ENCODE measurements at places on chromosomes 2 and 18.

DNA sequence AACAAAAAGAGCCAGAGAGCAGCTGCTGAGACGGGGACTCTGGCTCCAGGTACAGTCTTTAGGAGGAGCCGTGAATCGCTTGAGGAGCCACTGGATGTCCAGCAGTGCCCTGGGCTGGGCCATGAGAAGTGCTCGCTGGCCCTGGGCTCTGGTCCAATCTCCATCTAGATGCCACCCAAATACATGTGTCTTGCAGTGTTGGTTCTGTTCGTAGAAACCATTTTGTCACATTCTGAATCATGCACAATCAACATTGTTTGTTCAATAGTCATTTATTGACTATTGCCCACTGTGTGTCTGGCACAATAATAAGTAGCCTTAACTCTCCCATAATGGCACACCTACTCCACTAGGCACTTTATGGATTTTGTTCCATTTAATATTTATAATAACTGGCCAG, 26.1 kb downstream of the TYMS start:
- DNase-seq: no peak

DNA sequence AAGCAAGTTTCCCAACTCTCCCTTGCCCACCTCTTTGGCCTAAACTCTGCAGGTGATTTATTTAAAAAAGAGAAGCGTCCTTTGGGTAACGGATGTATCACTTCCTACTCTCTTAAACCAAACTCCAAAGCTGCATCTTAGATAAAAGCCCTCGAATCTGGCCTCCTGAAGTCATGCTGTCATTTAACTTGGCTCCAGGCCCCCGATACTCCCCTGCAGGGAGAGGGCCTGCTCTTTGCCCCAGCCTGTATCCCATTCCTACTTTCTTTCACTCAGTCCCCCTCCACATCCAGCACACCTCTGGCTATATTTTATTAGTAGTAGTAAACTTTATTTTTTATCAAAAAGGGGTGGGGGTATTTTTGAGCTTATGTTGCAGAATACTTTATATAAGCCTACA, 19.0 kb downstream of the TEKT4 start:
- no peak for DNase-seq

GRCh38 chr2:129067070-129067469, 748.4 kb upstream of the HS6ST1 start:
- DNase-seq: no peak

- DNase-seq: no peak
Measured at GRCh38 chr2:51718881-51719280, 686.9 kb upstream of the NRXN1 start.

DNA sequence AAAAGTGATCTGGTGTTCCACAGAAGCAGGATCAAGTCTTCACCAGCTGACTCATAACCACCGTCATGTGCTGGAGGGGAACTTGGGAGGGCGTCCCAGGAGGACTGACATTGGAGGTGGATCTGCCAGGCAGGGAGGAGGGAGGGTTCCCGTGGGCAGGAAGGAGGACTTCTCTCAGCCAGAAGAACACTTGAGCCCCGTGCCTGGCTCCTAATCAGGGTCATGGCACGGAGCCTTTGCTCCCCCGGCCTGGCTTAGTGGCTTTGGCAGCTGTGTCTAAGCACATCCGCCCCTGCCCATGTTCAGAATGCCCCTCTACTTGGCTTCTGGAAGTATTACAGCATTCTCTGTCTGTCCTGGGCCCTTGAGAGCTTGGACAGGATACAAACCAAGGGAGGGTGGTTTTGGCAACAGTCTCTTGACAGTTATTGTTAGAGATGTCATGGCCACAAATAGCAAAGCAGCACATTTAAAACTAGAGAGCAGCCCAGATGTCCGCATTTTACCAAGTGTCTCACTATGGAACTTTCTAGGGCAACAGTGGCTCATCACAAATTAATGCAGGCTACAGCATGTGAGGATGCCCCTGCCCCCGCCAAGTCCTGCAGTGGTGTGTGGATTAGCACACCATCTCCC, 11.5 kb downstream of the PPP1R7 start:
- DNase-seq: no peak

- DNase-seq: no peak
Measured at GRCh38 chr2:84257831-84258230, 201.2 kb downstream of the SUCLG1 start.

DNA sequence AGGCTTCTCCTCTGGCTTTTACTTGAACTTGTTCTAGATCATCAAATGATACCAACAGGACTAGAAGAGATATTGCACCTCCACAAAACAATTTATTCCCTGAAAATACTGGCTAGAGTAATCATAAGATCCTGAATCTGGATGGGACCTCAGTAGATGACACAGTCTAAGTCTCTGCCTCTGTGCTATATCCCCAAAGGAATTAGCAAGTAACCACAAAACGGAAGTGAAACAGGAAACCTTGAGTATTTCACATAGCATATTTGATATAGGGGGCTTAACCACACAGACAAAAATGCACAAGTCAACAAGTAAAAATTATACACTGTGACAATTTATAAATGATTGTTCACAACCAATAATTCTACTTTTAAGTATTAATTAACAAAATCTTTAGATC, 456.9 kb upstream of the TNP1 start:
- no peak for DNase-seq

DNA sequence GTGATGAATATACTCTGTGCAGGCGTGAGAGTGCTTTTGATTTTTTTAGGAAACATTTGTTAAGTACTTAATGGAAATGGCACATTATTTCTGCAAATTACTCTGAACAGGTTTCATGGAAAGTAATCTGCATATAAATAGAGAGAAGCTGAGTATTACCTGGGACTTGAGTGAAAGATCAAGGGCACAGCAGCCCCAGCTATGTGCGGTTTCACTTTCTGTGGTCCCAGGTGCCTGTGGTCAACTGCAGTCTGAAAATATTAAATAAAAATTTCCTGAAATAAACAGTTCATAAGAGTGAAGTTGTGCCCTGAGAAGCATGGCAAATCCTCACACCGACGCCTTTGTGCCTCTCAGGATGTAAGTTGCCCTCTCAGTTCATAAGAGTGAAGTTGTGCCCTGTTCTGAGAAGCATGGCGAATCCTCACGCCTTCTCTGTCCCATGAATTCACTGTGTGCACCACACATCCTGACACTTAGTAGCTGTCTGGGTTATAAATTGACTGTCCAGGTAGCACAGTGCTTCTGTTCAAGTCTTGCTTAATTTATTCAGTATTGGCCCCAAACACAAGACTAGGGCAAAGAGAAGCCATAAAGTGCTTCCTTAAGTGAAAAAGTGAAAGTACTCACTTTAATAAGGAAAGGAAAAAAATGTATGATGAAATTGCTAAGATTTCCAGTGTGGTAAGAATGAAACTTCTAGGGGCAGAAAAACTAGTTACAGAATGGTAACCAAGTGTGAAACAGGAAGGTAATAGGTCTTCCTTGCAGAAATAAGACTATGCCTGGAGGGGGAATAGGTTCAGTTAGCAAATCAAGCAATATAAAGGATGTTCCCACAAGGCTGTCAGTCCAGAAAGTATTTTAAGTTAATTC, 4.3 kb upstream of the SNTG2 start:
- no peak for DNase-seq

GRCh38 chr2:143844986-143845385, 674.9 kb downstream of the ZEB2 start:
- no peak for DNase-seq

- no peak for DNase-seq
Measured at GRCh38 chr18:23226391-23226790, 91.1 kb downstream of the CABLES1 start.

GRCh38 chr2:190451561-190452176, 43.5 kb downstream of the MFSD6 start:
- DNase-seq: no peak

Measured in CD4-positive, alpha-beta memory T cell (primary cell).